ENCODE measurements at places on chromosomes 2 and 18. TPM values are rescaled to one million over a fixed set of nuclear protein-coding genes. Genes with fewer than 3 reads are reported as not detected.

DNA sequence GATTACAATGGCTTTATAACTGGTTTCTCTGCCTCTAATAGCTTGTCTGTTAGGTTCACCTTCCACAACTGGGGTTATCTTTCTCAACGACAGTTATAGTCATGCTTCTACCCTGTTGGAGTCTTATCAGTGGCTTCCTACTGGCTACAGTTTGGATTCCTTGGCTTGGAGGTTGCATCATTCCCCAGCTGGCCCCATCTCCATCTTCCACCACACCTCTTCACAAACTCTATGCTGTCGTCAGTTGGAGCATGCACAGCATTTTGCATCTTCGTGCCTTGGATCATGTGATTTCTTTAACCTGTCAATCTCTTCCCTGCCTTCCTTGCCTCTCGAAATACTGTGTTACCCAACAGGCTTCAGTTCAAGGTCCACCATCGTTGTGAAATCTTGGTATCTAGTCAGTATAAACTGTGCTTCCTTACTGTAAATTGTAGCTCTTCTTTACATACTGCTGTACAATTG, 316.3 kb upstream of the CXCR4 start:
- no peak for DNase-seq

DNA sequence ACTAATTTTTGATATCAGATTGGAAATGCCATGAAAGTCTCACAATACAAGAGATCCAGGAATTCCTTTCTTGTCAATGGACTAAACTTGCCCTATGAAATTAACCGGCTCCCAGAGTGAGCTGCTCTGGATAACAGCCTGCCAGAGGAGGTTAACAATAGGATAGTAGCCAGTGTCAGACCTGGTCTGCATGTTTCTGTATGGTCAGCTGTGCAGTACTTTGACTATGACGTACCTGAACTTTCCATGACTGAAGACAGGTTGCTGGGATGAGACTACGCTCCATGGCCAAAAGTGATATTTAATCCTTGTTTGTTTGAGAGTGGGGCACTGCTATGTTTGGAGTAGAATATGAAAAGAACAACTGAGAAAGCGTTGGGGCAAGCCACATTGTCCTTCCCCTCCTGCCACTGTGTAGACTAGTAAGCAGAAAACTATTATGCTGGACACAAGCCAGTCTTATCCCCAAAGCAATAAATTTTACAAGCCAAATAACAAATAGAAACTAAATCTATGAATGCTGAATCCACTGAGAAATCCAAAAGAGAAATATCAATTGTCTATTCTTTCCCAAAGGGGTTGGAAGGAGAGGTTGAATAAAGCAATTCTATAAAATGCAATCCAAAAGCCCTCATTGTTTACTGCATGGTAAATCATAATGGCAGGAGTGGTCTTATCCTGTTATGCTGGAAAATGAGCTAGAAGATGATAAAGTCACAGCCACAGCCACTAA, 115.5 kb upstream of the CYP26B1 start:
- no peak for DNase-seq

EXOC6B gene
- 9.9 TPM for total RNA-seq

STON1 gene
- 7.0 TPM for total RNA-seq

DNA sequence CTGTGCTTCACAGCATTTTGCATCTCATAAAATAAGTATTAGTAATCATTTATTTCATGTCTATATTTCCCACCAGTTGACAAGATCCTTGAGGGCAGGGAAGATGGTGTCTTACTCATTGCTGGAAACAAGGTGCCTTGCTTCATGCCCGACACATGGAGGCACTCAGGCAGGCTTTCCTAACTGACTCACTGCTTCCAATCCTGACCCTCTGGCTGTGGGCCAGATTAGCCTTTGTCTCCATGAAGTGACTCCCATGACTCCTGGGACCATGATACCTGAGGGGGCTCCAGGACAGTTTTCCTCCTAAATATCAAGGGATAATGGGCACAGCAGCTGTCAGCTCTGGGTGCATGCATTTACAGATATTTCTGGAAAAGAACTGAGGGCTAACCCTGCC, 275.1 kb downstream of the AGPS start:
- DNase-seq: peak; percentile 46

DNA sequence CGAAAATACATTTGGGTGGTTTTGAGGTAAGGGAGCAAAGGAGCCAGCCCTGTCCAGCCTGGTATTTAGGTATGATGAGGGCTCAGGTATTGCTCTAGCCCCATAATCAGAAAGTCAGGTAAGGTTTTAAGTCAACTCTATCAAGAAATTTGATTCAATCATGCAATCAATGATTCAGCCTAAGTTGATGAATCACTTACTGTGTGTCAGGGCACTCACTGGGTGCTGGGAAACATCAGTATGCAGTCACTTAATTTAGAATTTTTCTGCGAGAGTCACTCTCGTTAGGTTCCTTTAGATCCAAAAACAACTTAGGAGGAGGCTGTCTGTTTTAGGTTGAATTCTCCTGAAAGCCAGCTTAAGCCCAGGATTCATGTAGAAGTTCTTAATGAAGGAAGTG, 17.7 kb upstream of the SERPINB2 start:
- DNase-seq: peak; percentile 59

DNA sequence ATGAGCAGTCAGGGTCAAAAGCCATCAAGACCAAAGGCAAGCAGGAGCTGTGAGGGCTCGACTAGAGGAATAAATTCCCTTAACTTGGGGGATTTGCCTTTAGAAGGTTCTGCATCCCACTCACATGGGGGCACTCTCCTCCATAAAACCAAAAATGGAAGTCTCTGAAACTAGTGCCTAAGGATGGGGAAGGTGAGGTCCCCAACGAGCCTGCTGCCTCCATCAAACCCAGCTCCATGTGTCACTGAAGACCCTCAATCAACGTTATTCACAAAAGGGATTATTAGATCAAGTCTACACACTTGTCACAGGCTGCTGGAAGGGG, 254.9 kb upstream of the NCKAP5 start:
- DNase-seq: no peak

DNA sequence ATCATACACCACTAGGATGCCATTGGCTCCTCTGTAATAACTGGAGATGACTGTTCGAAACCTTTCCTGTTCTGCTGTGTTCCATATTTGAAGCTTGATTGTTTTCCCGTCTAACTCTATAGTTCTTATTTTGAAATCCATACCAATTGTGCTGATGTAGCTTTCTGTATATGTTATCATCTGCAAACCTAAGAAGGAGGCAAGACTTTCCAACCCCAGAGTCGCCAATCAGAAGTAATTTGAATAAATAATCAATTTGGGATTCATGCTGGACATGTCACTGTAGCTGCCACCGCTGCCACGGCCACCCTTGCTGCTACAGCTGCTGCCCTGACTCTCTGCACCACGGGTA, 20.7 kb downstream of the STAT1 start:
- no peak for DNase-seq

DNA sequence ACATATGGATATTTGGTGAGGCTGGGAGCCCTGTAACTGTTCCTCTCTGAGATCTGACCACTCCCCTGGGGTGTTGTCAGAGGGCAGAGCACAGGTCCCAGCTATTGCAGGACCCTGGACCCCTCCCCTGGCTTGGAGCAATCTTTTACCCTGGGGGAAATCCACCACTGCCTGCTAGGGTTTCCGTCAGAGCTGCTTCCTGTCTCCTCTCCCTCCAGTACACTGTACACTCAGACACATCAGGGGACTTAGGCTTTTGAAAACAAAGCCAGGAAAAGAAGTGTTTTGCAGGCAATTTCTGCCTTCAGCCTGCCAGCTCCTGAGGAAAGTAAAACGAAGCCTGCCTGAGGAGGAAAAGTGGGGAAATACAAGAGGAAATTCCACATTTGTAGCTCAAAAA, 13.2 kb upstream of the CEP68 start:
- no peak for DNase-seq

MAP3K20 gene
- total RNA-seq: 37.8 TPM

- DNase-seq: no peak
Measured at GRCh38 chr2:226408141-226408540, 391.5 kb downstream of the IRS1 start.

DNA sequence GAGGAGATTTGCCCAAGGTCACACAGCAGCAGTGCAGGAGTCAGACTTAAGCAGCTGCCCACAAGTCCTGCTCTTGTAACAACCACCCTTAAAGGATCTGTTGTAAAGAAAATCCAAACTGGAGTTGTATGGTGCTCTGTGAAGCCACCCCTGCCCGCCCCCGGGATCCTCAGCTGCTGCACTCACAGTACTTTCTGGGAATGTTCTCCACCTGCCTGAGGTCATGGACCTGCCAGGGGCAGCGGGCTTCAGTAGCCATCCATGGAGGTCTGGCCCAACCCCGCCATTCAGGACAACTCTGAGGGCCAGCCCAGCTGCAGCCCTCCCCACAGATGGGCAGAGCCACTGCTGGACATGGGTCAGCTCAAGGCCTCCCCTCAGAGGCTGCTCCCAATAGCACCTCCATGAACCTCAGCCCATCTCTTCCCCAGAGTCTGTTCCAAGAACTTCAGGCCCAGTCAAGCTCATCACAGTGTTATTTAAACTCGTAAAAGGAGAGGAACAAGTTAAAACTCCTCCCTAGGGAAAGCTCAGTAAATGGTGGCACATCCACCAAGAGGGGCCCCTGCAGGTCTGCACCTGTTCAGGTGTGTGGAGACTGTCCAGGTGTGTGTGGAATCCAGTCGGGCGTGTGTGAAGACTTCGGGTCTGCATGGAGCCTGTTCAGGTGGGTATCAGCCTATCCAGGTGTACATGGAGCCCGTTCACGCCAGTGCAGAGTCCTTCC, 39.4 kb upstream of the GPC1 start:
- no peak for DNase-seq

SRD5A2 gene
- not detected for total RNA-seq

DNA sequence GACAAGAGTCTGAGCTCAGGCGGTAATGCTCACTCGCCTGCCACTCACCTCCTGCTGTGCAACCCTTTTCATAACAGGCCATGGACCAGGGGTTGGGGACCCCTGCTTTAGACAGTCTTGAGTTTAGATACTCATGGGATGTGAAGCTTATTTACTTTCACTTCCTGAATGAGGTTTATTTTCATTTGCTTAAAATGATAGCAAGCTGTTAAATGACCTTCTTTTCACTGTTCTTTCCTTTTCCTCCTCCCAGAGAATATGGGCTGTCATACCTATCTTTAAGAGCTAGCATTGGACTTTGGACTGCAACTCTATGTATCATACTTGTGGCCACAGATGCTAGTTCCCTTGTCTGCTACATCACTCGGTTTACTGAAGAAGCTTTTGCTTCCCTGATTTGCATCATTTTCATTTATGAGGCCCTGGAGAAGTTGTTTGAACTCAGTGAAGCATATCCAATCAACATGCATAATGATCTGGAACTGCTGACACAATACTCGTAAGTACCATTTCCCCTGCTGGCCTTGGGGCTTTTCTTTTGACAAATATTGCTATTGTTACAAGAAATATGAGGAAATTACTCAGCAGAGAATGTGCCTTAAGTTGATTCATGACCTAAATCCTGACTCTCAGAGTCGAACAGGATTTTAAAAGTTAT, 168.5 kb downstream of the DPP4 start:
- DNase-seq: peak; percentile 68

DYNAP gene
- total RNA-seq: not detected

STEAP3 gene
- 27.3 TPM for total RNA-seq

FZD7 gene
- total RNA-seq: 29.4 TPM

DNA sequence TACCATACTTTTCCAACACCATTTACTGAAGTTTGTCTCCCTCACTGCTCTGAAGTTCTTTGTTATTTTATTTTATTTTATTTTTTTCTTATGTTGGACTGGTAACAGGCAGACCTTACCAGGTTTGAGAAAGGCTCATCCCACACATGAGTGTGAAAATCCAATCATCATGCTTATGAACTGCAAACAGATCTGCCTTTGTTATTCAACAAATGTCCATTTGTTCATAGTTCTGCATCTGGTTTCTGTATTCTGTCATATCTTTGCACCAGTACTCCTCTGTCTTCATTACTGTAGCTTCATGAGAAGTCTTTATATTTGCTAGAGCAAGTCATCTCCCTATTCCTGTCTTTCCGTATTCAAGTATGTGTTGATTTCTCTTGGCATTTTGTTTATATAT, 5.3 kb downstream of the RNU2-63P start:
- peak; percentile 30 for DNase-seq

DNA sequence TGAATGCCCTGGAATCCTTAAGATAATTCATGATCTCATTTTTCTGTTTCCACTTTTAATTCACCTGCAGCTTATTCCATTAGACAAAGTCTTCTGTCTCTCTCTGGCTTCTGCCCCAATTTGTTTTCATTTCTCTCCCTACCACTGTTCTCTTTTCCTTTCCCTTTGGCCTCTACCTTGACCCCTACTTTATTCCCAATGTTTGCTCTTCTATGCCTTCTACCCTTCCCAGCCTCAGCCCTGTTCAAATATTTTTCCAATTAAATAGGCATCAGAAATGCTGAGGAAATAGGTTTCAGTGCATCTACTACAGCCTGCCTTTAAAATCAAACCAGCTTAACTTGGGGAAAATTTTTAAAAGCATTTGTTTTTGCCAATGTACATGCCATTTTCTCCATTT, 443.7 kb upstream of the CWC22 start:
- DNase-seq: no peak

DRC1 gene
- total RNA-seq: 0.24 TPM

DNA sequence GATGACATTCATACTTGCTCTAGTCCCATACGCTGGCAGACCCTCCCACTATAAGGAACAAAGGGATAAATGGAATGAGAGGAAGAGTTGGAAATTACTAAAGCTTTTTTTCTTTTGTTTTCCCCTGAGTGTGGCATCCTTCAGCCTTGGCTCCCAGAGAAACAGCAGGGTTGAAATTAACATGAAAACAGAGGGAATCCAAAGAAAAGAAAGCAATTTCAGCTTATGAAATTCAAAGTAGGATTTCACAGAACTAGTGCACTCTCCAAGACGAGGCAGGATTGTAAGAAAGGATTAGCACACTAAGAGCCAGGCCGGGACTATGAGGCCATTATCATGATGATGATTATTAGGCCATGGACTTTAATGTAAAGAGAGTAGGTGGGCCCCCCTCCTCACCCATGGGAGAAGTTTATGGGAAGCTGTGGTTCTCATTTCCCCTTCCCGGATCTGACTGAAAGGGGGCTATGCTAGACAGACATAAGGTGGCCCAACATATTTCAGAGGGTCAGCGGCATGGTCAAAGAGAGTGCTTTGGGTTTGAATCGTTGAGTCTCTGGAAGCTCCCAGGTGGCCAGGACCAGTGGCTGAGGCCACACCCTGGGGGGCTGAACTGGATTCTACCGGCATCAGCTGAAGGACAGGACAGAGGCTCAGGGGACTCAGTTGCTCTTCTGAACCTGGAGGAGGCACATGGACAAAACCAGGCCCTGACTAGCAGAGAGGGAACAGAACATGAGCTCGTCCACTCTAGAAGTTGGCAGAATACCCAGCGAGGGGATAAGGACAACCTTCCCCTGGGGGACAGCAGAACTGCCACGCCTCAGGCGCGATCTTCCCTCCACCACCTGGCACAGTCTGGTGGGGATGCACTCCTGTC, 100.1 kb upstream of the ARL4C start:
- DNase-seq: no peak

DNA sequence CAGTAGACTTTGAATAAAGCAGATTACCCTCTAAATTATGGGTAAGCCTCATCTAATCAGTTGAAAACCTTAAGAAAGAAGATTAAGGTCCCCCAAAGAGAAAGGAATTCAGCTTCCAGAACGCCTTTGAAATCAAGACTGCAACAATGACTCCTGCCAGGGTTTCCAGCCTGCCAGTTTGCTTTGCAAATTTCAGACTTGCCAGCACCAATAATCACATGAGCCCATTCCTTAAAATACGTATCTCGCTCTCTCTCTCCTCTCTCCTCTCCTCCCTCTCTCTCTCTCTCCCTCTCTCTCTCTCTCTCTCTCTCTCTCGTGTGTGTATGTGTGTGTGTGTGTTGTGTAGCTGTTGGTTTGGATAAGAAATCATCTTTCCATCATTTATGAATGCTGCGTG, 184.2 kb downstream of the PDE1A start:
- DNase-seq: no peak

- DNase-seq: no peak
Measured at GRCh38 chr2:204072443-204073324, 136.1 kb downstream of the ICOS start.

IL37 gene
- 0.36 TPM for total RNA-seq

All from RPMI7951 (cell line).